Stimulated activated CD8-positive, alpha-beta memory T cell treated with anti-CD3 and anti-CD28 coated beads, Interleukin-4, amount 100 ng/mL, for 1 hour (primary cell): ENCODE measurements at places on chromosomes 3 and 15.

DNA sequence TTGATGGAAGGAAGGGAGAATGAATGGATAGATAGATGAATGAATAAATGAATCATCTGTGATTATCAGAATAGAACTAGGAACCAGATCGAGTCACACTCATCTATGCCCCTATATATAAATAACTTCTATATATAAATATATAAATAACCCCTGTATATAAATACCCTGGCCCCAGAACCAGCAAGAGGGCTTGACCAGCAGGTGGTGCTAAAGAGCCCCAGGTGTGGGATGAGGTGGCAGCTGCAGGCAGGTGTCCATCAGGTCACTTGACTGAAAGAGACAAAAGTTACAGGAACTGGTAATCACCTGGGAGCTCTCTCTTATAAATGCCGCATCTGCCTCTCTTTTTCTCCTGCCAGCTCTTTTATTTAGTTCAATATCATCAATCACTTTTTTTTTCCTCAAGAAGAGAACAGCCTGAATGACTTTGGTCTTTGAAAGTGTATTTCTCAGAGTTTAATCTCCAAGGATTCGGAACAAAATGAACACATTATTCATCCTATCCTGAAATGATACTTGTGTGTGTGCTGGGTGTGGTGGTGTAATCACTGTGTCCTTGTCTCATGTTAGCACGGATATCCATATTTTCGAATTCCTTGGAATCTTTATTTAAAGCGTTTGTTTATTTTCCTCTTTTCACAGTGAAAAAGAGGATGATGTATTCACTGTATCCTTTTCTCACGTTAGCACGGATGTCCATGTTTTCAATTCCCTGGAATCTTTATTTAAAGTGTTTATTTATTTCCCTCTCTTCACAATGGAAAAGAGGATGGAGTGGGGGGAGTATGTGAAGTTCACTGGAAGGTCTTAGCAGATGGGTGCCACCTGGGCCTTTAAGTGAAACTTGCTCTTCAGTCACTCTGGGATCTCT, 35.4 kb upstream of the ATG7 start:
- peak; percentile 61 for DNase-seq

- DNase-seq: no peak
Measured at GRCh38 chr3:131892331-131892730, 142.5 kb downstream of the CPNE4 start.

DNA sequence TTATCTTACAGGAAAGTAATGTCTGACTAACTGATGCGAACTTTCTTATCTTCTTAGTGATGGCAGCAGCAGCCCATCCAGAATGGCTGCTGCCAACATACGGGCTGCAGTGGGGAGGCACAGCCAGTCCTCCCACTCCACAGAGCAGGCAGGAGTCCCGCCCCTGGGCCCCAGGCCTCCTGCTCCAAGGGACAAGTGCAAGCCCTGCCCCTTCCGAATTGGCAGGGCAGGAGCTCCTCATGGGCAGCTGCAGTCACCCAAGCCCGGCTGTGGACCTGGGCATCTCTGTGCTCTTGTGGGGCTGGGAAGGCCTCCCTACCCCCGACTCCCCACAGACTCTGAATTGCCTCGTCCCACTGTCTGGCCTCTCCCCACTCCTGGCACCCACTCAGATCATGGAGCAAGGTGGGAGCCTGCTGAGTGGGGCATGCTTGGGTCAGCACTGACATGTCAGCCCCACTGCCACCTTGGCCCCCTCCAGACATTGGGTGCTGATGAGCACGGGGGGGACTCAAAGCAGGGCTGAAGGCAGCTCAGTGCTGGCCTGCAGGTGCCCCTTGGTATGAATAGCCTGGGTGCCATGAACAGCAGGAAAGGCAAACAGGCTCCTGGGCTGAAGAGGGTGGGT, 618.9 kb upstream of the KCNMB2 start:
- no peak for DNase-seq

DNA sequence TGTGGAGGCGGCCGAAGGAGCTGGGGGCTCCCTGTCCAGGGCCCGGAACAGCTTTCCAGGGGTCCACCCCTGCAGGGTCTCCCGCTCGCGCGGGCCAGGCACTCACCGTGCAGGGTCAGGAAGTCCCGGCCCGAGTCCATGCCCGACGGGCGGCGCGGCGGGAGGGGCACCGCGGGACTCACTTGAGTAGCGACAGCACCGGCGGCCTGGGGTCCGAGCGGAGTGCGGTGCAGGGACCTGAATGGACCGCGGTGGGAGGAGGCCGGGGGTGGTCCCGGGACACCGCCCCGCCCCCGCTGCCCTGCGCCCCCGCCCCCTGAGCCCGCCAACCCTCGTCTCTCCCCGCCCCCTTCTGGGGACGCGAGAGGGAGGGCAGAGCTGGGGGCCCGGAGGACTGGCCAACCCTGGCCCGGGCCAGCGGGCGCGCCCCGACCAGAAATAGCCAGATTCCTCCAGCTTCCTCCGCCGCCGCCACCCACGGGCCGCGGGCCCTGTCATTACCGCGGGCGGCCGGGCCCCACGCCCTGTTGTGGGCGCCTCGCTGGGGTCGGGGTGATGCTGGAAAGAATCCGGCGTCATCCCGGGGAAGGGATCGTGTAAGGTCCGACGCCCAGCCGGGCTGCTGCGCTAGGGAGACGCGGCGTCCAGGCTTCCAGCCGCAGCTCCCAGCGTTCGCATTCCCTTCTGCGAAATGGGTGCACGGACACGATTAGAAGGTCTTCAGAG, at the start of gene PLCD1:
Gene PLCD1 (minus strand): TSS at position 243 of the 726 bp plus-strand sequence. CDS start 103 bp downstream, at position 140.
- DNase-seq: no peak

- DNase-seq: no peak
Measured at GRCh38 chr3:3503411-3503810, 295.8 kb upstream of the LRRN1 start.

GRCh38 chr15:73004462-73004861, 47.8 kb upstream of the NEO1 start:
- no peak for DNase-seq

- DNase-seq: no peak
Measured at GRCh38 chr3:107307205-107307604, 70.0 kb upstream of the CCDC54 start.

GRCh38 chr15:90851940-90852339, 16.4 kb upstream of the FURIN start:
- DNase-seq: no peak

GRCh38 chr15:62231856-62232255, 66.8 kb upstream of the C2CD4B start:
- DNase-seq: no peak

DNA sequence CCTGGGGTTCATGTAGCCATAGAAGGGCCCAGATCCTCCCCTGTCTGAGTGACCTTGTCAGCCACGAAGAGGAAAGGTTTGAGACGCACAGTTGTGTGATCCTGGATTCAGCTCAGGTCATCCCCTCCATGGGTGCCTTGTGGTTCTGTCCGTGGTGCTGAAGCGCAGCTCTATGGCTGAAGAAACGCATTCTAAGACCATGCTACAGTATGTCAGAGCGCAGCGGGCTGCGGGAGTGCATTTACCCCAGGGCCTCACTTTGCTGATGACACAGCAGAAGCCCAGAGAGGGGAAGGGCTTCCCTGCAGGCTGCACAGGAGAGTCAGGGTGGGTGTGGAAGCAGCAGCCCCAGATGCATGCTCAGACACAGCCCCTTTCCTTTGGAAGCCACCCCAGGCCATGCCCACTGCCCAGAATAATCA, 68.8 kb upstream of the IQSEC1 start:
- no peak for DNase-seq

GRCh38 chr3:146577662-146578061, 27.5 kb downstream of the PLSCR5 start:
- DNase-seq: no peak

DNA sequence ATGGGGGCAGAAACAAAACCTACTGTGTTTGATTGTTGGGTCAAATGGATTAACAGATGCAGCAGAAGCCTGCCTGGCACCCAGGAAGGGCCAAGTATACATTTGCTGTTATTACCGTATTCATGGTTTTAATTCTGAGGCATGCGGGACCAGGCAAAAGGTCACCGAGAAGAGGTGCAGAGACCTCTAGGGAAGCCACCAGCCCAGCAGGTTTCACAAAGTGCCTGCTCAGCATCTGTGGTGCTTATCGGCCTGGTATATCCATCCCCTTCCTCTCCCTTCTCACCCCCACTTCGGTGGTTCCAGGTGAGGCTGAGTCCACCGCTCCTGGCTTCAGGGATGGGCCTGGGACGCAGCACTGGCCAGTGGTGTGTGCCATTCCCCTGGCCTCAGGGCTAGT, 13.1 kb downstream of the TPRA1 start:
- no peak for DNase-seq

DNA sequence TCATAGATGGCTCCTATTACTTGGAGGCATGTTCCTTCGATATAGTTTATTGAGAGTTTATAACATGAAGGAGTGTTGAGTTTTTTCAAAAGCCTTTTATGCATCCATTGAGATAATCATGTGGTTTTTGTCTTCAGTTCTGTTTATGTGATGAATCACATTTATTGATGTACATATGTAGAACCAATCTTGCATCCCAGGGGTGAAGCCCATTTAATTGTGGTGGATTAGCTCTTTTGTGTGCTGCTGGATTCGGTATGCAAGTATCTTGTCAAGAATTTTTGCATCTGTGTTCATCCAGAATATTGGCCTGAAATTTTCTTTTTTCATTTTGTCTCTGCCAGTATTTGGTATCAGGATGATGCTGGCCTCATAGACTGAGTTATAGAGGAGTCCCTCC, 81.0 kb downstream of the NAALADL2 start:
- DNase-seq: no peak

DNA sequence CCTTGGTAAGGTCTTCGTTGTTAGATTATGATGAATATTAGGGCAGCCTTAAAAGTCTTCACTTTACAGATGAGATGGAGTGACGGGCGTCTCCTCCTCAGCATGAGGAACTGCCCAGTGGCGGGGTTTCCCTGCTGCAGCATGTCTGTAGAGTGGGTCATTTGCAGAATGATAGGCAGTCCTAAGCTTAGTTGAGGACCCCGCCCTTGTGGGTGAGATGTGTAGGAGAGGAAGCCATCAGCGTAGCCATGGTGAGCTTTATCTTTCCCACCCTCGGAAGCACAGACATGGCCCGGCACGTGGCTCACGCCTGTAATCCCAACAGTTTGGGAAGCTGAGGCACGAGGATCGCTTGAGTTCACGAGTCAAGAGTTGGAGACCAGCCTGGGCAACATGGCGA, 877 bp downstream of the NIT2 start:
- DNase-seq: no peak
